ENCODE measurements at places on chromosomes 5 and 9.

- no peak for DNase-seq
These were observed 221.6 kb downstream of the SH3GL2 start for GRCh38 chr9:17800418-17800817.

GRCh38 chr9:35516479-35516878 is 26.6 kb downstream of the RUSC2 start:
- no peak for DNase-seq

DNA sequence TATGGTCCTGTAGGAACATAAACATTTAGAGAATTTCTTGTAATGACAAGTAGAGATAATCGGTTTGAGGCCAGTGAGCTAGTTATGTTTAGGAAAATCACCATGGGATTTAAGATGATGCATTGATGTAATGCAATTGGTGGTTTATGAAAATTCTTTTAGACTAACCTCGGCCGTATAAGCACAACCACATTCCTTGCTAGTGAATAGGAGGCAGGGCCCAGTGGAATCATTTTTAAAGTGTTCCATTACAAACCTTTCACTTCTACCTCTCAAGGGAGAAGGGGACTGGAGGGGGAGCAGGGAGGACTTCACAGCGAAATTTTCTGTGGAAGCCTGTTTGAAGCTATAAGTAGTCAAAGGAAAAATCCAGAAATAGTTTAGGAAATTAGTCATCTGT is 71.8 kb upstream of the NFIL3 start:
- DNase-seq = no peak

GRCh38 chr5:137015540-137016116 is 483.5 kb downstream of the SPOCK1 start:
- DNase-seq = no peak

GRCh38 chr9:98968601-98969337 is 25.1 kb downstream of the COL15A1 start:
- no peak for DNase-seq

DNA sequence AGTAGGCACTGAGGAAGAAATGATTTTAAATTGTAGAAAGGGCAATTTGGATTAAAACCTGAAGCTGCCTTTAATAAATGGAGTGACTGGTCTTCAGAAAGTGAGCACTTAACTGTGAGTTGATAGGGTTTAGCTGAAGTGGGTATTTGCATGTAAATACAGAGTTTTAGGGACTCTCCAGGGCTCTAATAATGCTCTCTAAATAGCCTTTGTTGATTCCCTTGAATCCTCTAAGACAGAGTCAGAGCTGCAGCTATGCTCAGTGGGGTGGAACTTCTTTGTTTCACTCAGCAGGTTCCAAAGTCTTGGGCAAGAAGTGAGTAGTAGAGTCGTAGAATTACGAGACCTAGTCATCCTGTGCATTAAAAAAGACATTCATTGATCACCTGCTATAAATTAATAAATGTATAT is 21.4 kb downstream of the GLRA1 start:
- no peak for DNase-seq

DNA sequence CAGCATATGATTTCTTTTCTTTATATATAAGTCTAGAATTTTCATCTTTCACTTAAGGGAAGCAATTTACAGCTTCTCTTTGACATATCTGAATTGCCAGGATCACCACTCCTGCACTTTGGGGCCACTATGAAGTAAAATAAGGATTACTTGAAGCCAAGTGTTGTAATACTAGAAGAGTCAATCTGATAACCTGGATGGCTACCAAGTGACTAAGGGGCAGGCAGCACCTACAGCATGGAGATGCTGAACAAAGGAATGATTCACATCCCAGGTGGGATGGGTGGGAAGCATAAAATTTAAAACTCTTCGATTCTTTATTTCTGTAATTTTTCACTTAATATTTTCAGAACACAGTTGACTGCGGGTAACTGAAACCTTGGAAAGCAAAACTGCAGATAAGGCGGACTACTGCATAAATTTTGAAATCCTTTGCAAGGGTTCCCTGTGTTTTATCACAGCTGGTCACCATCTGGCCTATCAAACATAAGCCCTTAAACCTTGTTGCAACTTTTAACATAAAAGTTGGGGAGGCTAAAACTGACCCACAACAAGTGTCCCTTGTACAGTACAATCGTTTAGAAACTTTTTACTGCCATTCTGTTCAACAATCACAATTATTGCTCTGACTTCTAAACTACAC is 31.2 kb downstream of the NR3C1 start:
- DNase-seq = no peak

DNA sequence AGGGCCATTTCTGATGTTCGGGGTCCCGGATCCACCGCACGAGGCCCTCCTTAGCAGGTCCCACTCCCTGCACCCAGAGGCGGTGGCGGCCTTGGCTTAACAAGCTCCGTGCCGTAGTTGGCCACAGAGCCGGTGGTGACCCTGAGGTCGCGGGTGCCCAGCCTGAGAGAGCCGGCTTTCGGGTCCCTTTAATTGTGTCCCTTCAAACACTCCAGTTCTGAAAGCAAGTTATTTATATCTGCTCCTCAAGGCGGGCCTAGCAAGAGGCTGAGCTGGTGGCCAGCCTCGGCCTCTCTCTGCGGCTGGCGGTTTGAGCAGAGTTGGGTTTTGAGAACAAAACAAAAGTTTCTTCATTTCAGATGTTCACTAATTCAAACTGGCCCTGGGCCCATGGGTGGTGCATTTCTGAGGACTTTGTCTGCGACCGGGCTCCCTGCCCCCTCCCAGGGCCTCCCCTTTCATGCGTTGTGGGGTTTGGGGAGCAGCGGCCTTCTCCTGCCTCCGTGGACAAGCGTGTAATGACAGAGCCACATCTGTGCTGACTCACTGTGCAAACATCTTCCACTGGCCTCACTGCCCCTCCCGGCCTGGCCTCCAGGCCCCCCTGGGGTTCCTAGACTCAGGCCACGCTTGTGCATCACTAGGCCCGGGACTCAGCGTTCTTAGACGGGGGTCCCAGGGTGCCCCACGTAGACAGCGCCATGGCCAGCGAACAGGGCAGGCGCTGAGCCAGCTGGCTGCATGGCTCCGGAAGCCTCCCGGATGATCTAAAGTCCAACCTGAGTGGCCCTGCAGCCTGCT is 49.4 kb upstream of the COL5A1 start:
- no peak for DNase-seq
